ENCODE measurements at places on chromosomes 11 and 22. TPM values are rescaled to one million over a fixed set of nuclear protein-coding genes. Genes with fewer than 3 reads are reported as not detected.

DNA sequence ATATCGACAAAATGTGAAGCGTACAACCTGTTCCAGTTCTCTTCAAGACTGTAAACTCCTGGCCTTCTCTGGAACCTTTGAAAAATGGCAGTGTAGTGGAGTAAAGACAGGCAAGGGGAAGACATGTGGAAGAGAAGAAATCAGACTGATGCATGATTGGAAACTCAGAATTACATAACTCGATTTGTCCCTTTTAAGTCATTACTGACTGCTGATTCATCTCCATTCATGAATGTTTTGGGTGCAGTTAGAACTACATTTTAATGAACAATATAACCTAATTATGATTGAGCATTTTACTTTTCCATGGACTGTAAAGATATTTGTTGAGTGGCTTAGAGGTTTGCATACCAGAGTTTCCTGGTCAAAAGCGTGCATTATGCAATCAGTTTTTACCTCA lies 32.9 kb downstream of the FAT3 start:
- DNase-seq = no peak

ARSA gene
- total RNA-seq = 38.6 TPM

GRCh38 chr11:65788821-65789220 lies 2.0 kb downstream of the OVOL1 start:
- DNase-seq = no peak

TMEM86A gene
- total RNA-seq = 4.9 TPM

GRCh38 chr11:71117311-71117710 lies 135.1 kb downstream of the SHANK2 start:
- no peak for DNase-seq

- no peak for DNase-seq
These were observed 94.4 kb upstream of the HORMAD2 start for GRCh38 chr22:29985912-29986311.

- no peak for DNase-seq
These were observed 73.2 kb upstream of the TCF20 start for GRCh38 chr22:42343531-42344081.

DNA sequence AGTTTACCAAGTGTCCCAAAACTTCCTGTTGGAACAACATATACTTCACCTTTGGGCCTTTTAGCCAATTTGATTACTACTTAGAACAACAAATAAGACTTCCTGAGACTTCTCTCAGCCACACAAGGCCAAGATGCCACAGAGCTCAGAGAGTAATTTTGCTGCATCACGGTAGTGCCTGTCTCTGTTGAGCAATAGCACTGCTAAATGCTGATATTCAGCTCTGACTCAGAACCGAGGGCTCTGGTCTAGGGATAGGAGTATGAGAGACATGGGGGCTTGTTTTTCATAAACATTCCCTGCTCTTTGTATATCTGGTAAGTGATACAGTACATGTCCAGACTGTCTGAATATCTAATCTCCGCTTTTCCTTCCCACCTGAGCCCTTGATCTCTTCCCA lies 260.4 kb upstream of the ARHGAP20 start:
- no peak for DNase-seq

DNA sequence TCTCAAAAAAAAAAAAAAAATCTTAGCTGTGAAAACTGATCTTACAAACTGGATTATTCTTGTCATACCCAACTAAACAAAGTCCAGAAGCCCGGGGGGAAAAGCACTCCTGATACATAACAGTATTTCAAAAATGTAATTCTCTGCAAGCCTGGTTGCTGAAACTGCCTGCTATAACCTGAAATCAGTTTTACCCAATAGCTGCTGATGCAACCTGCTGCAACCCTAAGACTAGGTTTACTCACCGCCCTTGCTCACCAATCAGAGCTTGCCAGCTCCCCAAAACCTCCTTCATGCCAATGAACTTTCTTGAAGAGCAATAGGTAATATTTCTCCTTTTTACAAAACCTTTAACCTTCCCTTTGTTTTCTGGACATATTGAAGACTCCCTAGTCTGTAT lies 12.4 kb downstream of the FGF19 start:
- DNase-seq = no peak

CUL5 gene
- 18.7 TPM for total RNA-seq

- no peak for DNase-seq
These were observed 11.0 kb upstream of the PTPN5 start for GRCh38 chr11:18802381-18803257.

DNA sequence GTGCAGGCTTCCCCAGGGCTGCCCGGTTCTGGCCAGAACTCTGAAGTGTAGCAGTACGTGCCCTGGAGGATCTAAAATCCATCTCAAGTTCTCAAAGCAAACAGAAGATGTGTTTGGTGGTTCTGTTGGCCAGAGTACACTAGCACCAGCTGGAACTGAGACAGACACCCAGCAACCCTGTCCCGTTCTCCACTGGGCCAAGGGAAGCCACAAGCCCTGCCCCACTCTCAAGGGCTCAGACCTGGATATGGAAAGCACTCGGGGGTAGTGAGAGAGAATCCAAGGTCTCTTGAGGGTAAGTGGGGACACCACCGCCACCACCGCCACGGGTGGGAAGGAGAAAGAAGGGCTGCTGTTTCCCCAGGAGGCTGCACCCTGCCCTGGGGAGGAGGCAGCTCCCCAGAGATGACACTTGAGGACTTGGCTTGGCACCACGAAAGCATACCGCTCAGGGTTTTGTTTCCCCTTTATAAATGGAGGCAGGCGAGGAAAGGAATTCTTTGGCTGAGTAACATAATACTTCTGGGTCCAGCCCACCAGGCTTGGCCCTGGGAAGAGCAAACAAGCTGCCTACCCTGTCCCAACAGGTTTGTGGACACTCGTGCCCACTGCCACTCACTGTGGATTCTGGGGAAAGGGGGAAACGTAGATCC lies 56.1 kb upstream of the POU2AF1 start:
- DNase-seq = no peak

DNA sequence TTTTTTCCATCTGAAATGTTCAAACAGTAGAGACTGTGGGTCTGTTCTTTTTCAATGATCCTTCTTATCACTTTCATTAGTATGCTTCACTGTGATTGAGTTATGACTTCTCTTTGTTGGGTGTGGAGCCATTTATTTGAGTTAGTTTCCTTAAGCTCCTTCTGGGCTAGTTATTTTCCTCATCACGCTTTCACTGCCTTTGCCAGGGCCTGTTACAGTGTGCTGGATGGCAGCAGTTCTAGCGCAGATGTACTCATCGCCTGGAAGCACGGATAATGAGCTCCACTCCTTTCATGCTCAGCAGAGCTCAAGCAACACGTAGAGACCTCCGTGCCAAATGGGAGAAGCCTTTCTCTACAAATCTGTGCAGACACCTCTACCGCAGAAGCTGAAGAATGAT lies 7.0 kb upstream of the ARHGAP42 start:
- DNase-seq = no peak

- DNase-seq = no peak
These were observed 10.7 kb downstream of the CRY2 start for GRCh38 chr11:45857961-45858474.

DNA sequence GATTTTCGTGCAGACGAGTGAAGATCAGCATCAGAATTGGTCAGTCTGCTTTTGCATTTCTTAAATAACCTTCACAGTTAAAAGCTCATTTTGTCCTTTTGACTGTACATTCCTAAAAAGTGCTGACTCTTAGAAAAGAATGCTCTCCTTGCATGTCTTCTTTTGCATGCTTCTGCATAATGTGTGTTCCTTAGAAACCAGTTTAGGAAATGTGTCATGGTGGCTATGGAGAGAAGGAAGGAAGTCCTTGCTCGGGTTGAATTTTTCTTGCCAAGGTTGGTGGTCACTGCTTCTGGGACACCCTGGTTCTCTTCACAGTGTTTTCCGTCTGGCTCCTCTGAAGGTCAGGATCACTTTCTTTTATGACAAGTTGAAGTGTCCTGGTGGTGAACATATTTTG lies 6.8 kb downstream of the AP2A2 start:
- DNase-seq = no peak

- no peak for DNase-seq
These were observed 86.9 kb downstream of the INSC start for GRCh38 chr11:15201586-15201985.

KIRREL3 gene
- not detected for total RNA-seq

DNA sequence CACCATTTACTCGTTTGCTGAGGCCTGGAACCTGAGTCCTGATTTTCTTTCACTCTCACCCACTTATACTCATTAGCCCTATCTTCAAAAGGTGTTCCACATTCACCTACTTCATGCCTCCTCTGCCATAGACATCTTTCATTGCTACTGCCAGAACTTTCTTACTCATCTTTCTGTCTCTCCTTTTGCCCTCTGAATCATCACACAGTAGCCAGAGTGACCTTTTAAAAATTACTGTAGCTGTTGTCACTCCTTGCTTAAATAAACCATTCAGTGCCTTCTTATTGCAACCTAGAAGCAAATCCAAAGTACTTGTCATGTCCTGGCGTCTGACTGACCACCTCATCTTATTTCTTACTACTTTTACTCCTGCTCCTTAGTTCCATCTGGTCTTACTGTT lies 38.2 kb downstream of the ATXN10 start:
- no peak for DNase-seq

FAM180B gene
- not detected for total RNA-seq

DNA sequence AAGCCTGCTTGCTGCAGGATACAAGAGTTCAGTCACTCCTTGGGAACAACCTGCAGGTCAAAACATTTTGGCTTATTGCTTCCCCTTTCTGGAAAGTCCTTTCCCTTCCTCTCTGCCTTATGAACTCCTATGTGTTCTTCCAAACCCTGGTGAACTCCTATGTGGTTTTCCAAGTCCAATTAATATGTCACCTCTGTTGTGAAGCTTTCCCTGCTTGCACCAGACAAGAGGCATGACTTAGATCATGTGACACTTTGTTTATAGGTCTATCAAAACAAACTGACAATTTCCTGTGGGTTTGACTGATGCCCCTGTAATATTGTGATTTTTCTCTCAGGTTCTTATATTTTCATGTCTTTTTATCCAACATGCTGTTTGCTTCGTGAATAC lies 64.2 kb downstream of the ENDOD1 start:
- no peak for DNase-seq

CCDC15 gene
- 1.8 TPM for total RNA-seq

DNA sequence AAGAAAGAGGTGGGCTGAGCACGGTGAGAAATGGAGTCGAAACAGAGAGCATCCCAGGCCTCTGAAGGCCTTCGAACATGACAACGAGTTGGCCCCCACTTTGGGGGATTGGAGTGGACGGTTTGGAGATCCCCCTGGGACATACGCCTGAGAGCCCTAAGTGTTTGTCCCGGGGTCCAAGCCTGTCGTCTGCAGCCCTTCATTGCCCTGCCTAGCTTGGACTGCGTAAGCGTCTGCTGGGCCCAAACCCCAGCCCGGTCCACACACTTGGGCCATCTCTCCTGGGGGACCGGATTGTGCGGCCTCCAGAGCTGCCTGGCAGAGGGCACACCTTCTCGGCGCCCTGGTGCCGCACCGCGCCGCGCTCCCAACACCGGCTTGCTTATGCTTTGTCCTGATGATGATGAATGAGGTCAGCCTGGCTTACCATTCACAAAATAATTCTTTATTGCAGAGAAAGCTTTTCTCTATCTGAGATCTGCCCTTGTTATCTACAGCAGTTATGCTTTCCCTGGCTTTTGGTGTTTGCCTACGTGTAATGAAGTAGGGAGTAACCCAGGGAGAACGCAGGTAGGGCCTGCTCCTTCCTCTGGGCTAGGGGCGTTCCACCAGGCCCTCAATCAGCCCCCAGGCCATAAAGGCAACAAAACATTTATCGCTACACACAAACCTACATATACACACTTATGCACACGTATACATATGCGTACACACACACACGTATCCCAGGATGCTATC lies 85.9 kb upstream of the PPARA start:
- DNase-seq = no peak

SMC1B gene
- total RNA-seq = not detected

All from right lobe of liver (tissue), 6 donors.